ENCODE measurements at places on chromosomes 16 and 17. TPM values are rescaled to one million over a fixed set of nuclear protein-coding genes. Genes with fewer than 3 reads are reported as not detected.

The RFWD3 gene
- total RNA-seq = 7.9 TPM

The HSPB9 gene
- 0.21 TPM for total RNA-seq

The KIF19 gene
- total RNA-seq = 0.14 TPM

The TBC1D3E gene
- not detected for total RNA-seq

The CHST4 gene
- not detected for total RNA-seq

The HSD17B2 gene
- not detected for total RNA-seq

The HS3ST2 gene
- 0.24 TPM for total RNA-seq

The TAF15 gene
- total RNA-seq = 125 TPM

The KRT16 gene
- total RNA-seq = not detected

The ARL5C gene
- total RNA-seq = not detected

The IRX5 gene
- 0.97 TPM for total RNA-seq

The SLC16A6 gene
- total RNA-seq = 0.21 TPM

The VTN gene
- 4.2 TPM for total RNA-seq

The BAIAP3 gene
- 0.53 TPM for total RNA-seq

The FTSJ3 gene
- 41.9 TPM for total RNA-seq

The LAT gene
- total RNA-seq = 1.2 TPM

The STH gene
- not detected for total RNA-seq

The RHOT1 gene
- 55.1 TPM for total RNA-seq

The CTRB1 gene
- 0.62 TPM for total RNA-seq

The CACNA1G gene
- 4.4 TPM for total RNA-seq

All from right cardiac atrium (tissue), 5 donors.